CD4-positive, alpha-beta T cell treated with Interferon alpha-2 for 1 hour (primary cell): ENCODE measurements at places on chromosomes 2 and 18.

GRCh38 chr18:70037431-70038061, 89.9 kb upstream of the CD226 start:
- no peak for DNase-seq

DNA sequence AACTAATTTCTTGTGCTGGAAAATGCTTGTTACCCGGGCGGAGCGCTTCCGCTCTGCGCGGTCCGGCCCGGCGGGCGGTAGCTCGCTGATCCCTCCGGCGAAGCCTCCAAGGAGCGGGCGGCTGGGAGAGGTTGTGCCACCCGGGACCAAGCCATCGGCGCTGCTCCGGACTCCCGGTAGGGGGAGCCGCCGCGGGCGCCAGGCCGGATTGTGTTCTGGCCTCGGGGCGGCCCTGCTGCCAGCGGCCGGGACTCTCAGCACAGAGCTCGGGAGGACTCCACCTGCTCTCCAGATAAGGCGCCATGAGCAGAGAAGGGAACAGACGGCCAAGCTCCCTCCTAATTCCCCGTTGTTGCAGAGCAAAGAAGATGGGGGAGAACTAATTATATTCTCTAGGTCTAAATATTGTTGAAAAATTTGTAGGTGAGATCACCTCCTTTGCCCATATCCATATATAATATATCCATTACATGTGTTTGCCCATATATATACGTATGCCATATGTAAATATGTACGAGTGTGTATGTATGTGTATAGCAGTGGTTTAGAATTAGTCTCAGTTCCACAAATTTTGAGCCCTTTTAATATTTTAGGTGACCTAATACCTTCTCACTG, 13.8 kb upstream of the SATB2 start:
- no peak for DNase-seq

GRCh38 chr18:48715711-48716361, 177.0 kb downstream of the CTIF start:
- peak; percentile 62 for DNase-seq

DNA sequence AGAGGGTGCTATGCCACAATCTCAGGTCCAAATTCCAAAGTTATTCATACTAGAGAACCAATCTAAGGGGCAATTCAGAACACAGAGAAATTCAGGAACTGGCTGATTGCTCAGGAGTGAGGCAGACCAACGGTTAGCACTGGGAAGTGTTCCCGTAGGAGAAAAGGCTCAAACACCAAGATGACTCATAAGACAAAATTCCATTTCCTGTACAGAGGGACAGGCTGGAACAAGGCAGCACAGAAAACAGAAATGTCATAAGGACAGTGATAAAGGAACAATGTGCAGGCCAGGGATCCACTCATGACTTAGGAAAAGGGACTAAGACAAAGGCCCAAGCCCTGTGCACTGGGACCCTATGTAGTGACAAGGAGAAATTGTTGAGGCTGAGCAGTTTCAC, 54.2 kb downstream of the PDE1A start:
- no peak for DNase-seq

DNA sequence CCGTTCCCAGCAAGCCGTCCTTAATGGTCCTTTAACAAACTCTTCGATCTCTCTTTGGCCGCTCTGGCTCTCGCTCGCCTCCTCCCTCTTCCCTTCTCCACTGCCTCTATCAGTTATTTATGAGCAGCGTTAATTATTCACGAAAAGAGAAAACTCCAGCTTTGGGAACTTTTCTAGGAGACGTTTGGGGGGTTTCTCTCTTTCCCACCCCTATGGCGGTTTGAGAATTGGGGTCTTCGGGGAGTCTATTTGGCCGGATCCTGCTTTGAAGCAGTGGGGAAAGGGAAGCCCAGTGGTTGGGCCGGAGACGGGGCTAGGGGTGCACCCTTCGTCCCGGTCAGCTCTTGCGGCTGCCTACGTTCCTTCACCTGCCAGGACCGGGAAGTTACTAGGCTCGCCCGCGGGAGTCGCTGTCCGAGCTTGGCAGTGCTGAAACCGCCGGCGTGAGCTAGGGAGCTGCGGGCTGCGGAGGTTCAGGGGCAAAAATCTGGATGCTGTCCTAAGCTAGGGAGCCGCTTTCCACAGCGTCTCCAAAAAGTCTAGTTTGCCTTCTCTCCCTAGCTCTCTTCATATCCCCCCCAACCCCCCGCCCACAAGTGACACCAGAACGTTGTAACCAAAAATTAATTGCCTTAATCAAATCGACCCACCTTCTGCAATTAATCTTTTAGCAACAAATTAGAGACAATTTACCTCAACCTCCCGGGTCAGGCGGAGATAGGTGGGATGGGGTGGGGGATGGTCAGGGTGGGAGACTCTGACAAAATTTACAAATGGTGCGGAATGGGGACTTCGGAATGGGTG, 8.9 kb upstream of the SKOR2 start:
- DNase-seq = no peak

- no peak for DNase-seq
Observed at GRCh38 chr18:54381640-54382039, 23.9 kb downstream of the C18orf54 start.

DNA sequence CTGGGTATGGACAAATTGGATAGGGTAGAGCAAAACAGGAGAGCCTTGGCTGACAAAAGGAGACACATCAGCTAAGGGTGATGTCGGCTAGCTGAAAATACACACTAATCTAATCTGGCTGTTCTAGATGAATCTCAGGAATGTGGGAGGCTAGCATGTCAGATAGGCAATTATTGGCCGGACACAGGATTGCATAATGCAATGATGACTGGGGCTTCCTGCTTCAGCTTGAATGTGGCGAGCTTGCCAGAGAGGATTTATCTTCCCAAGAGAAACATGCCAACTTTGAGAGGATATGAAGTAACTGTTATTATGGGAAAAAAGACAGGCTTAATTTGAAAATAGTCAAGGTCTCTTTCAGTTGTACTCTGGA, 102.4 kb downstream of the TRIB2 start:
- no peak for DNase-seq

GRCh38 chr18:1308686-1309085, 404.0 kb downstream of the ADCYAP1 start:
- DNase-seq = no peak

GRCh38 chr2:232342635-232343565, 35.7 kb upstream of the ALPP start:
- DNase-seq = no peak

- no peak for DNase-seq
Observed at GRCh38 chr2:189631849-189632248, 29.4 kb upstream of the ASNSD1 start.

- no peak for DNase-seq
Observed at GRCh38 chr18:70181015-70181414, 24.5 kb downstream of the RTTN start.

DNA sequence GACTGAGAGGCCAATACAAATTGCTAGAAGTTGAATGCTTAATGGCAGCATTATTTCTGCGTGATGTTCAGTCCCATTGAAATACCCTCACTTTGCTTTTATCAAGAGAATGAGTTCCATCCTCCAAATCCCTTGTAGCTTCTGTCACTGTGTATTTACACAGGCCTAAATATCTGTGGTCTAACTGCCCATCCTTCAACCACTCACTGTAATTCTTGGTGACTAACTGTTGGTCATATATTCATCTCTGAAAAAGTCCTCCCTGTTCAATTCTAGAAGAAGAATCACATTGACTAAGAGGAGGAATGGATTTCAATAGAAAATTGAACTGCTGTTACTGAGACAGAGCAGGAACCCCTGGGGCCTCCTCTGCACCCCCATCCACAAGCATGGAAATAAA, 74.2 kb upstream of the L3MBTL4 start:
- DNase-seq = no peak

DNA sequence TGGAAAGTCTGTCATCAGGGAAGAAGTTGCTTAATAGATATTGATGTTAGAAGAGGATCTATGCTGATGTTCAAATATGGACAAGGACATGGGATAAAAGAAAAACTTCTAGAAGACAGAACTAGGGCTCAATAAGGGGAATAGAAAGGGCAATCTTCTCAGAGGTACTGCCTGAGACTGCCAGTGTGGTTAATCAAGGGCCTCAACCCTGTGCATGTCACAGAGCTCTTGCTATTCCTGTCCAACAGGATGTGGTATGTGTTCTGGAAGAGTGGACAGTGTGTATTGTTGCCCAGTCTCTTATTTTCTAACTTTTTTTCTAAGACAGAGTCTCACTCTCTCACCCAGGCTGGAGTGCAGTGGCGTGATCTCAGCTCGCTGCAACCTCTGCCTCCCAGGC, 27.8 kb upstream of the RNF125 start:
- no peak for DNase-seq

DNA sequence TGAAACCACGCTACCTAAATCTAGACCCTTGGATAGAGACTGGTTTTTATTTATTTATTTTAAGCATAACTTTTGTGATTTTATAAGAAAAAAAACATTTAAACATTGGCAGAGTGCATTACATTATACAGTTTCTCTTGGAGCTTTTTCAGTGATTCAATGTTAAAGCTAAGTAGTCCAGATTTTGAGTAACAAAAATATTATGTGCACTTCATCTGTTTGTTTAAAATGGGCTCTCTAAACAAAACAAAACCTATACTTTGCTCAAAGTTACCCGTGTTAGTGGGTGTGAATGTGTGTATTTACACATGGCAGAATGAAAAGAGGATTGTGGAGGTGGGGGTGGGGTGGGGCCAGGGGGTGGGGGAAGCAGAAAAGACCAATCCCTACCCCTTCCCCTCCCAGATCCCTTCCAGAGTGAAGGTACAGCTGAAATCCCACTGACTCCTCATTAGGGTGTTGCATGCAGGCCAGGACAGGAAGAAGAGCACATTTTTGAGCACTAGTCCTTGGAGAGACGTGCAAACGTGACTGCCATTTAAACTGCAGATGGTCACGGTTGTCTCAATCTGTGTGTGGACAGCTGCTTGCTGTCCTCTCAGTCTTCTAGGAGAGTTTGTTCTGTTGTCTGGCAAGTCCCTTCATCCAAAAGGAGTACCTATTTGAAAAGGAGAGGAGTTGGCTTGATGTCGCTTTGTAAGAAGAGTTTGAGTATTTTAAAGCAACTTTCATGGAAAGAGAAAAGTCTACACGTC, 303.0 kb downstream of the ICOS start:
- no peak for DNase-seq

DNA sequence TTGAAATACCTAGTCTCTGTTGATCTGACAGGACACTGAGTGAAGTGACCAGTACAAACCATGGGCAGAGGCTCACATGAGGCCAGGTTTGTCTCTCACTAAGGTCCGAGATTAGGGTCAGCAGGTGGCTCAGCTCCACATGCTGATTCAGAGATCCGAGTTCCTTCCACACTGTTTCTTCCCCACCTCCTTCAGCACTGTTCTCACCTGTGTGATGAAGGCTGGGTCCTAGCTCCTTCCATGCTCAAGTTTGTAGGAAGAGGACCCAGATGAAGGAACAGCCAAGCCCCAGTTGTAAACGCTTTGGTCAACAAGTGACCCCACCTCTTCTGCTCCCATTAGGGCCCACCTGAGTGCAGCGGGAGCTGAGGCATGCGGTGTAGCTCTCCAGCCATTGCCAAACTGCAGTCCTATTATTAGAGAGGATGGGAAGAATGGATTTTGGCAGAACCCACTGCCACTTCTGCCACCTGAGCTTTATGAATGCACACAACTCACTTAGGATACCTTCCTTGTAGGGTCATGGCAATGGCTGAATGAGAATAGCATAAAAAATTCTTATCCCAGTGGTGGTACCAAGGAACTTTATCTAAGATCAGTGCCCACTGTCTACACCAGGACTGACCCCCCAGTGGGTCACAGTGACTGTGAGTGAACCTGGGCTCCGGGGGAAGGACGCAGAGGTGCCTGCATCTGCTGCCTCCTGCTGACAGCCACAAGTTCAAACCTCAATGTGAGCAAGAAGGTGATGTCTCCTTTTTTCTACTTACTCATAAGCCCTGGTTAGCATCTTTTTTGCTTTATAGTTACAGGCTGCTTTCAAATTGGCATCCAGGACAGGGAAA, 324.8 kb upstream of the HS6ST1 start:
- DNase-seq = no peak

DNA sequence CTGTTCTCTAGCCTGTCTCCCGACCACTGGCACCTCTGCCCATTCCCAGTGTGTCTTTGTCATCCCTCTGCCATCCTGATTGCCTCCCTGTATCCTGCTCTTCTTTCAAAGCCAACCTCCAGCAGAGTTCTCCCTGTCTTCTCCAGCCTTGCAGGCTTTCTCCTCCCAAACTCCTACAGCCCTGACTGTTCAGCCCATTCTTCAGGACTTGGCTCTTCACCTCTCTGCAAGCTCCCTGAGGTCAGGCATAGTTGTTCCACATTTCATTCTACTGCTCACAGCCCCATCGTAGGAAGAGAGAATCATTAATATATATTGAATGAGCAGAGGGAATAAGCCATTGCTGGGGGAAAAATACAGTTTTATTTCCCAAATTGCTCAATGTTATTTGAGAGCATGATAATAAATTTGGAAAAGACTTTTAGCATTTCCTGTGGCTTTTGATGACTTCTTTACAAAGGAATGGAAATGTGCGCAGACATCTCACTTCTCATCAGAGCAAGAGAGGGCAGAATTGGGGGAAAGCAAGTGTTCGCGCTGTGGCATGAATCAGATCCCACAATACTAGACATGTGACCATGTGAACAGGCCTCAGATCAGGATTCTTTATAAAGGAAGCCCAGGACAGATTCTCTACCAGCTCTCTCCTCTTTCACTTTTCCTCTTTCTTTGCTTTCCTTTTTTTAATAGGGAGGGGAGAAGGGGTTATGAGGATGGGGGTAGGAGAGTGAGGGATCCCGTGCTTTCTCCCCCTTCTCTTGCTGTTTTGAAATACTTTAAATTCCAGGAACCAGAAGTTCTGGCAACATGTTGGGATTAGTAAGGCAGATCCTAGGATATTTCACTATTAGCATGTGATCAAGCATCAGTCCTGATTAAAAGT, 37.4 kb downstream of the EPAS1 start:
- no peak for DNase-seq

- no peak for DNase-seq
Observed at GRCh38 chr2:40242315-40242714, 209.6 kb downstream of the SLC8A1 start.

GRCh38 chr2:144099780-144100377, 420.0 kb downstream of the ZEB2 start:
- DNase-seq = no peak

DNA sequence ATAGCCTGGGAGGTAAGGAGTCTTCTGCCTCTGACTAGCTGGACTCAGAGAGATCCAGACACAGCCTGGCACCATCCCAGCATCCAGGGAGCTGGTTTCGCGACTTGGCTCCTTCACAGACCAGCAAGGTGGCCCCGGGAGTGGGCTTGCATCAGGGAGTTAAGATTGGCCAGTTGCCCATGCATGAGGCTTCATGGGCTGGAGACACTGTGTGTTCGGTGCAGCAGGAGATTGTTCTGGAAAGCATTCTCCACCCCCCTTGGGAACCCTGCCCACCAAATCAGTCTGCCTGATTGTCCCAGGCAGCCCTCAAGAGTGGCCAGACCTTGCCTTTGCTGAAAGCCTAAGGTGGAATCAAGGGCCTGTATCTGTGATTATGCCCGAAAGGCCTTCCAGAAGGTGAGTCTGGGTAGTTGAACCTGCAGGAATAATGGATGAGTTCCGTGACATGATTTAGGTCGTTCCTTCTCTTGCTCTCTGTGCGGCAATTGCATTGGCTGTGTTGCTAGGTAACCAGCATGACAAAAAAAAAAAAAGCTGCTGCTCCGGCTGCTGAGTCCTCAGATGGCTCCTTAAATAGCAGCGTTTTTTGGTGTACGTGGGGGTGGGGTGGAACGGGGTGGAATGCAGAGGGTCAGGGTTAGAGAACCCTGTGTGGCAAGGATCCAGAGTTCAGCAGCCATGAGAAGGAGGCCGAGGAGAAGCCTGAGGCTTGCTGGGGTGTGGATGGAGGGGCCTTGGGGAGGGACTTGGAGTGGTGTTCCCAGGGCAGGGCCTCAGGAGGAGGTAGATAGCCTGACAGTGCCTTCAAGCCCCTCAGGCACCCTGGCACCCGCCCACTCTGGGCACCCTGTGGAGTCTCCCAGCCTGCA, 93.0 kb upstream of the MCFD2 start:
- no peak for DNase-seq
